ENCODE measurements at places on chromosomes 4 and X.

DNA sequence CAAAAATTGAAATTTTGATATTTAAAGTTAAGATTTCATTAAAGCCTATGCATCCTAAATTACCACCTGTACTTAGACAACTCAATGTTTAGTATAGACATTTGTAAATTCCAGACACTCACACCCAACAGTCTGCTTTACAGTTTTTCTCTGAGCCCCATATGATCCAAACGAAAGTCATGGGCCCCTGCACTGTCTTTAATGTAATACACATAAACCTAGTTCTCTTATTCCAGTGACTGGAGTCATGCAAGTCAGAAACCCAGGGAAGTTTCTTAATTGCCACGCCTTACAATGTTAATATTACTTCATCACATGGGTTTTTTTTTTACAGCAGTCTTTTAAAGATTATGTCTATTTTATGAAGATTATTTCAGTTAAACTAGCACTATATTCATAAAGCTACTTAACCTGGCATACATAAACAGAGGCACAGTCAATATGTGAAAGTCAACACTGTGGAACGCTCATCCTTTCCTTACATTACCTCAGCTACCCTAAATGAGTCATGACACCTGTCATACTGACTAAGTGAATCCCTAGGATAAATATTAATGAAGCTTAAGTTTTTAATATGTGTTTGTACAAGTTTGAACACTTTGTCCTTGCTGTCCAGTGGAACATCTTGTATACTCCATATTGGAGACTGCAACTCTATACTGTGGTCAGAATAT, 67.7 kb upstream of the H2AZ1 start:
- no peak for DNase-seq

- no peak for DNase-seq
Observed at GRCh38 chrX:136656361-136656964, 8.5 kb downstream of the CD40LG start.

GRCh38 chr4:152304220-152304619, 231.7 kb downstream of the FBXW7 start:
- DNase-seq = no peak

DNA sequence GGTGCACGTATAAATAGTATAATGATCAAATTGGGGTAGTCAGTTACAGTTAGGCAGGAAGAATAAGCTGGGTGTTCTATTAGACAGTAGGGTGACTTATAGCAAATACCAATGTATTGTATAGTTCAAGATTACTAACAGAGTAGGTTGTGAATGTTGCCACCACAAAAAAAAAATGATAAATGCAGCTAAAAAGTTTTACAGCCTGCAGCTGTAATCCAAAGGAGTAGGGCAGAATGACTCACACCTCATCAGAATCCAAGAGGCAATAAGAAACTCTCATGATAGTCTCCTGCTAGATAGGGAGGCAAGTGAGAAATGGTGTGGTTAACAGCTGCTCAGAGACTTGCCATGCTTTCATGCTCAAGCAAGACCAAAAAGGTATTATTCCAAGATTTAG, 19.6 kb upstream of the TCEAL4 start:
- DNase-seq = no peak

- DNase-seq = no peak
Observed at GRCh38 chr4:127669691-127670090, 36.9 kb downstream of the INTU start.

DNA sequence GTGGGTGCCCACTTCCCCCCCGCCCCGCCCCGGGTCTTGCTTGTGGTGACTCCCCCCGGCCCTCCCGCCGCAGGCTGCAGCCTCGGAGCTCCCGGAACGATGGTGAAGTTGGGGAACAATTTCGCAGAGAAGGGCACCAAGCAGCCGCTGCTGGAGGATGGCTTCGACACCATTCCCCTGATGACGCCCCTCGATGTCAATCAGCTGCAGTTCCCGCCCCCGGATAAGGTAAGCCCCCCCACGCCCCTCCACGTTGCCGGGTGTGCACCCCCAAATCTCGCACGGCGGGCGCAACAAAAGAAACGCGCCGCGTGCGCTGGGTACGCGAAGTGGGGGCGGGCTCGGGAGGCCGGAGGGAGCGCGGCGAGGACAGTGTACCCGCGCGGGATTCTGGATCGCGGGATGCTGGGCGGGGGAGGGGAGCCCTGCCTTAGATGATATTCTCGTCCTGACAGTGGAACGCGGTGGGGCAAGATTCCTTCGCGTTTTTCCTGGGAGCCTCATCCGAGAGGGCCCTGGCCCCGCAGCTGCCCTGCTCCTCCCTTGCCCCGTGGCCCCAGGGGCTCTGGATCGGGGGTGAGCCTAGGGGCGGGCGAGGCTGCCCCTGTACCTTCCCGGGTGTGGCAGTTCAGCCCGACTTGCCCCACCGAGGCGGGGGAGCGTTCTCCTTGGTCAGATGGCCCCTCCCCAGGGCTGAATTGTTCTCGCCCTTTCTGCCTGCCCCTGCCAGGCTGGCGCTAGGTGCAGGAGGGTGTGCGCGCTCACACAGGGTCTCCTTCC, 819 bp downstream of the NSG1 start:
- no peak for DNase-seq

- DNase-seq = peak; percentile 6
Observed at GRCh38 chrX:124406294-124407014, 60.1 kb downstream of the SH2D1A start.

DNA sequence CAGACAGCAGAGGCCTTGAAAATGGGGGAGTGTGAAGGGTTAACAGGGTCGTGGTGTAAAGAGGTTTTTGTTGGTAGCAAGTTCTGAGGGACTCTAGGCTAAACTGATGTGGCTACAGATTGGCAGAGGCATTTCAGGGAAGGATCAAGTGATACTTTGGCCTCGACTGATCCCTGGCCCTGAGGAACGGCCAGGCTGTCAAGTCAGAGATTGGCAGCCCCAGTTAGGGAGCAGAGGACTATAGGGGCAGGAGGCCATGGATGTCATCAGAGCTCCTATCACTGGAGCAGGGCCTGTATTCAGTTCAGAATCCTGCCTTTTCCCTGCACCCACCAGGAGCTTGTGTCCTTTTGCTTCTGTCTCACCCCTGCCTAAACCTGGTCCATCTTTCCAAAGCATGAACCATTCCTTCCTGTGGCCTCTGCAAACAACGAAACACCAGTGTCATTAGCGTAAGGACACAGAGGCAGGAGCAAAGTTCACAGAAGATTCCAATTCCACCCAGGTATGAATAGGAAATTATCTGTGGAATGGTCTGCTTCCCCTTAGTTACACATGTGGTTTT, 613.1 kb downstream of the MID1IP1 start:
- no peak for DNase-seq

- DNase-seq = no peak
Observed at GRCh38 chr4:73439991-73440390, 4.0 kb downstream of the AFP start.

GRCh38 chrX:96433409-96434077, 251.1 kb upstream of the DIAPH2 start:
- no peak for DNase-seq

GRCh38 chr4:155442267-155443105, 65.7 kb upstream of the MAP9 start:
- DNase-seq = no peak

DNA sequence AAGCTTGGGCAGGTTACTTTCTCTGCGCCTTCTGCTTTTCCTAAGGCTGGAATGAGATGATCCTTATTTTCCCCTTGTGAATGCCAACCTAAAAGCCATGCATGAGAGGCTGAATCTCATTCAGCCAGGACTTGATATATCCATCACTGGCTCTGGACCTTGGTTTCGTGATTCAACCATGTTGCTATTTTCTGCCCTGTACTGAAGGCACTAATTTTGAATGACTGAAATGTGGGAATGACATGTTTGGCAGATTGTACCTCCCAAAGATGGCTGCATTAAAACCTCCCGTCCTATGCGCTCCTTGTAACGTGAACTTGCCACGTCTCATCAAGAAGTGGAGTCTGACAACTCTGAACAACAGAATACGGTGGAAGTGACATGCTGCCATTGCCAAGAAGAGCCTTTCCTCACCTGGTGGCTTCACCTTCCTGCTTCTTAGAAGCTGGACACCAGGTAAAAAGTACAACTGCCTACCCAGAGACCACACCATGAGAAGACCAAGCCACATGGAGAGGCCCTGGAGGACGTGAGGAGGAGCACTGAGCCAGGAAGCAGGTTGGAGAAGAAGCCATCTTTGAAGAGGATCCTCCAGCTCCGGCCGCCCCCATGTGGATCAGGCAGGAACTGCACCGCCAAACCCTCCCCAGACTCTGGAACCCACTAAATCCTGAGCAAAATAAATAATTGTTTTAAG, 174.5 kb downstream of the NSUN7 start:
- DNase-seq = peak; percentile 3

GRCh38 chr4:10237131-10237530, 120.5 kb upstream of the WDR1 start:
- DNase-seq = no peak

GRCh38 chr4:99591757-99592156, 17.1 kb downstream of the MTTP start:
- no peak for DNase-seq

DNA sequence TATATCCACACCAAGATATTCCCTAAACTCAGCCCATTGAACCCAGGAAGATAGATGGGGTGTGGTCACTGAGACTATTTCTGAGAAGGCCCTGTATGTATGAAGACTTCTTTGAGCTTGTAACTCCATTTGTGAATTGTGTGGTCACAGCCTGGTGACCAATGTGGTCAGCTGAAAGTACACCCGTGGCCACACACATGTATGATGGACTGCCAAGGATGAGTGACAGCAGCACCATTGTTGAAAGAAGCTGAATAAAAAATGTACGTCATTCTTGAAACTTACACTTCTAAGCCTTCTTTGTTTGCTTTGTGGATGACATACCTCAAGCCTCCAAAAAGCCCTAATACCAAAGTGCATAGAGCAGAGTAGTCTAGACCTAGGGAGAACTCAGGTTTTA, 581.4 kb downstream of the RAB28 start:
- no peak for DNase-seq

DNA sequence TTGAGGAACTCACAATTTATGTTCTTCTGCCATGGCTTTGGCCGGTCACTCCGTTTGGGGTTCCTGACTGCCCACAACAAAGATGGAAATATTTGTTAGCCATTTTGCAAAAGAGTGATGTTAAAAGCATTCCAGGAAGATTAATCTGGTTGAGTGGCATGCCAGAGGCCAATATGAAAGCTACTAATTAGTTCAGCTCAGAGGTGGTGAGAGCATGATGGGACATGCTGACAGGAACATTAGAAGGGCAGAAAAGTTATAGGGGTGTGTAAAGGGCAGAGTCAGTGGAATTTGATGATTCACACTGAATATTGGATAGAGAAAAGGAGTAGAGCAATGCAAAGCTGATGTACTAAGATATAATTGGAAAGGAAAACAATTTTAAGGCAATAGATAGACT, 94.4 kb downstream of the TLL1 start:
- DNase-seq = no peak

- no peak for DNase-seq
Observed at GRCh38 chr4:154164931-154165839, 326.4 kb downstream of the DCHS2 start.

DNA sequence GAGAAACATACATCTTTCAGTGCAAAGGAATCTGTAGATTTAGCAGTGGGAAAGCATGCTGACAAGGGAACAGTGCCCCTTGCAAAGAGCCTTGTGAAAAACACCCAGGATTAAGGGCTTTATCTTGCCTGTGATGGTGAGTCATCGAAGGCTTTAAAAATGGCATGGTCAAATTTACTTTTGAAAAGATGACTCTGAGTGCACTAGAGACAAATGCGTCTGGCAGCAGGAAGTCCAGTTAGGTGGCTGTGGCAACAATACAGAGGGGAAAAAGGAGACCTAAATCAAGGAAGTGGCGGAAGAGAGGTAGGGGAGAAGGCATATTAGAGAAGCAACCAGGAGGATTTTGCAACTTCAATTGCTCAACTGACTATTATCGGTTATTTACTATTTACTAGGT, 472.6 kb upstream of the CPEB2 start:
- no peak for DNase-seq

- no peak for DNase-seq
Observed at GRCh38 chr4:170872794-170873193, 783.0 kb upstream of the AADAT start.

GRCh38 chr4:101942891-101943290, 152.4 kb downstream of the BANK1 start:
- DNase-seq = no peak

GRCh38 chr4:173489514-173489913, 40.5 kb downstream of the HAND2 start:
- DNase-seq = no peak

- no peak for DNase-seq
Observed at GRCh38 chrX:18613930-18614639, 57.8 kb downstream of the RS1 start.

GRCh38 chrX:9681422-9681821, 84.2 kb downstream of the GPR143 start:
- DNase-seq = no peak

DNA sequence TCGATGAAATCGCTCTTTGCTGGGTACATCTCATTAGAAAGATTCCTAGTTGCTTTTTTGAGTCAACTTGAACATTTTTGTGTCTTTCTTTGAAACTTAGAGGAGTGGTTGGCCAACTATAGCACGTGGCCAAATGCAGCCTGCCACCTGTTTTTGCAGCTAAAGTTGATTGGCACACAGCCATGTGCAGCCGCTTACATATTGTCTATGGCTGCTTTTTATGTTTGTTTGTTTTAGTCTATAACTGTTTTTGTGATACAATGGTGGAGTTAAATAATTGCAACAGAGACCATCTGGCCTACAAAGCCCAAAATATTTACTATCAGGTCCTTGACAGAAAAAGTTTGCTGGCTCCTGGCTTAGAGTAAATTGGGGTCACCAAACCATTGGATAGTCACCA, 86.3 kb downstream of the CLCN4 start:
- DNase-seq = no peak

GRCh38 chrX:65451663-65452062, 82.9 kb downstream of the LAS1L start:
- DNase-seq = no peak

DNA sequence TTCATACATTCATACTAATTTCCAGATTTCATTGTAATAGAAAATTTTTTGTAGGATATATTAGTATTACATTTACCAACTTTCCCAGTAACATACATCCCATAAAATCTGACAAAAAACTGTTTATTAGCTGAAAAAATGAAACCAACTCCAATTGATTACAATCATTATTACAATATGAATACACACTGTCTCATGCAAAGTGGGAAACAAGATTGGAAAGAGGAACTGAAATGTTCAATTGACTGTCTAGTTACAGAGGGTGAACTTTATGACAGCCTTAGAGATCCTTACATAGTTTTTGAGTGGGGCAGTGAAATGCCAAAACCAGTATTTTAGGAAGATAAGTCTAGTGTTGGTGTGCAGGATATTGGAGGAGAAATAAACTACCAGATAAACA, 2.3 kb upstream of the AMBN start:
- no peak for DNase-seq

DNA sequence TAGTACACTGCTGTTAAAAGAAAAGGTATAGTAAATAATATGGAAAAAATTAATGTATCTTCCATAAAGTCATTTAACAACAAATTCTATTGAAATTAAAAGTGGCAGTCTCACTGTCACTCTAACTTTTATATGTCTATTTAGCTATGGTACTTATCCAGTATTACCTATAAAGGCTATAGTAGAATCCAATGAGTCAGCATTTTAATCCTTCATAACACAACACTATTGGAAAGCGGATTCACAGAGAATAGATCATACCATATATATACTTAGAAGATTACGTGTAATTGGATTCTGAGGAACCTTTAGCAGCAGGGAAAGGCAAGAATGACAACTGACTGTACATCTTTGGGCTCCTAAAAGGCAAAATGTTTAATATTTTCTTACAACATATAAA, 1942.6 kb downstream of the PCDH7 start:
- no peak for DNase-seq

- no peak for DNase-seq
Observed at GRCh38 chr4:188534917-188535316, 395.7 kb downstream of the TRIML1 start.

- DNase-seq = no peak
Observed at GRCh38 chr4:36758312-36759178, 477.1 kb downstream of the DTHD1 start.

Measured in stimulated activated CD4-positive, alpha-beta T cell treated with anti-CD3 and anti-CD28 coated beads, TNF-alpha, amount 100 ng/mL, for 1 hour (primary cell).